Esophagus squamous epithelium (tissue), 5 donors: ENCODE measurements at places on chromosomes 7 and 10.

GRCh38 chr7:35522697-35523096, 172.2 kb downstream of the HERPUD2 start:
- DNase-seq, result no peak

GRCh38 chr10:73366381-73367298, 8.0 kb upstream of the CFAP70 start:
- DNase-seq, result no peak

- DNase-seq, result no peak
Measured at GRCh38 chr10:10869592-10869991, 148.1 kb upstream of the CELF2 start.

DNA sequence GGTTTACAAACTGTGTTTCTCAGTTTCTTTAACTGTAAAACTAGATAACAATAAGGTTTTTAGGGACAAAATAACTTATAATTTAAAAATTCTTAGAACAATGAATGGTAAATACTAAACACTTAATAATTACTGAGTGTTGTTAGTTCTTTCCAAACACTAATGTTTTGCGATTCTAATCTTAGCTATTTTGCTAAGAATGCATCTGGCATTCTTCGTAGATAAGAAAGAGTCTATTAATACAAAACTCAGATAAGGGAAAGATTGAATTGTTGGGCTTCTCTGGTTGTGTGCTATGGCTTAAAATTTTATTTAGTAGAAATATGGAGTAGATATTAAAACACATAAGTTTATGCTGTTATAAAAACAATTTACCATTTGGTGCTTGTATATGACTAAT, 45.4 kb downstream of the TMEM229A start:
- no peak for DNase-seq

DNA sequence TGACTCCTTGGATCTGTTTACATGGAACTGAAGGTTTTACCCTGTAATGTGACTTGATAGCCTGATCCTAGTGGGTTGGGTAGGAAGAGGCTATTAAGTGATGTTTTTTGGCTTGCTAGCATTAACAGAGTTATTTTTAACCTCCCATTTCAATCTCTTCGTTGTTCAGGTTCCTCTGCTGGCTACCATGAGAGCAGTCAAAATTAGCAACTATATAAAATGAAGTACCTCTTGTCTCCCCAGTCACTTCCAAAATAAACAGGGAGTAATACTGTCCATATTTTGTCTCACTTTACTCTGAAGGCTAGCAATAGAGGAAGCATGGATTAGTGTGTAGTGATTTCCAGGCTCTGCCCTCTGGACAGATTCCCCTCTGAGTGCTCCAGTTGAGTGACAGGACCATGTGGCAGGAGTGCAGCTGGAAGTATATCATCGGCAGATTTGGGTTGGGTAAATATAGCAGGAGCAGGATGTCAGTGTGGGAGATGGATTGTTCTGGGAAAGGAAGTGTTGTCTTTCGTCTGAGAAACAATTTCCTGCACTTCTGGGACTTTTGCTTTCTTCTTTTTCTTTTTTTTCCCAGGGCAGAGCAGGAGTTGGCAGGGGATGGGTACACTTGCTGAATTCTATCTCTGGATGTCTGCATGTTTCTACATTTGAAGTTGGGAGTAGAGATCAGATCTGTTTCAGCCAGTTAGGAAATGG, 35.2 kb downstream of the GBF1 start:
- no peak for DNase-seq

- DNase-seq, result no peak
Measured at GRCh38 chr7:72753781-72754180, 74.2 kb downstream of the TYW1B start.
